ENCODE measurements at places on chromosomes 2 and 18.

DNA sequence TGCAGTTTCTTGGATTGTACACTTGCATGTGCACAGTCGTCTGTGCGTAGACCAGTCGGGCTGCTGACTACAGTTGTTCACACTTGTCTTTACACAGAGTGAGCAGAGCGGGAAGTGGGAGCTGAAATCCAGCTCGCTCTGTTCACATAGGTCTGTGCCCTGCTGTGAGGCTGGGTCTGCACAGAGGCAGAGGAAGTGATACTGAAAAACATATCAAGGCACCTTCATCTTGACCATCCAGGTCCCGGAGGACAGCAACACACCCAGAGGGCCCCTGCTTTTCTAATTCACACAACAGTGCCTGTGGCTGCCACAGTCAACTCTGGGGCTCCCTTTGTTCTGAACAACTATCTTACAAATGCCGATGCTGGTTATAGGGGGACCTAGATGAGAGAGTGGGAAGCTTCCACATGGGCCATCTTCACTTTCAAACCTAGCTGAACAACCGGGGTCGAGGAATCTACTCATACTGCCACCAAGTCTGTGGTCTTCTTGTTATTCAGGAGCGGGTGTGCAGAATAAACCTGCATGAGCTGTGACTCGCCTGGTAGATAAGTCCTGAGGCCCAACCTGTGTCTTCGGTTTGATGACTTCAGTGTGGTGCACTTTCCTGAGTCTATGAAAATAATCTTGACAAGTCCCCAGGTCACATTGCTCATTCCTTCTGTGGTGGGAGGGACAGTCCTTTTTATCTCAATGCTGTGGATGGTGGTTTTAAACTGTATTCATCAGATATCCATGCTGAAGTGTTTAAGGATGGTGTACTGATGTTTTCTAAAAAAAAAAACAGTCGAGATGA is 3.5 kb upstream of the ADNP2 start:
- no peak for DNase-seq

DNA sequence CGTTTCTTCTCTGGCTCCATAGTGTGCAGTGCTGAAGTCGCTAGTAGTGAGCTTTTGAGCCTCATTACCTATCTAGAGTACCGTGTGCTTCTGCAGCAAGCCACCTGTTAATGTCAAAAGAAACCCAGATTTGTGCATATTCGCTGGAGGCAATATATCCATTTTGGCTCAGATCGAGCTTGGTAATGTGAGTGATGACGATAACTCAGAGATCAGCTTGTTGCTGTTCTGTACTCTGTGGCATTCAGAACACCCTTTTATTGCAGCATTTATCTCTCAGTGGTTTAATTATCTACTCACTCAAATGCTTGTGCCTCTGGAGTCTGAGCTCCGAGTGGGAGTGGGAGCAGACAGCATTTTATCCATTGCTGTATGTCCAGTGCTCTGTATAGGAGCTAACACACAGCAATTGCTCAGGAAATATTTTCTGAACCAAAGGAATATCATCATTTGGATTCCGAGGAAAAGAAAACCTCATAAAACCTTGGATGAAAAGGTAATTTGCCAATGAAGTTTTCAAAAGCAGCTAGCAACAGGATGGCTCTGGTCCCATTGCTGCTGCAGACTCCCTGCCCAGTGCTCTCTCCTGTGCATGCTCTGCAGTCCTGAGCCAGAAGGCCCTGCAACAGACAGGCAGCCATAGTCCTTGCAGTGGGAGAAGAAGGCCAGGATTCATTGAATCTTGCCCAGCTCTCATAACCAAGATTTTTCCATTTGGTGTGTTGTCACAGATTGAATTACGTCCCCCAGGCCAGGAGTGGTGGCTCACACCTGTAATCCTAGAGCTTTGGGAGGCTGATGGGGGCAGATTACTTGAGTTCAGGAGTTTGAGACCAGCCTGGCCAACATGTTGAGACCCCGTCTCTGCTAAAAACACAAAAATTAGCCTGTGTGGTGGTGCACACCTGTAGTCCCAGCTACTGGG is 183.8 kb downstream of the MYCN start:
- DNase-seq, result no peak

- no peak for DNase-seq
Observed at GRCh38 chr2:175597286-175597685, 404.8 kb downstream of the LNPK start.

DNA sequence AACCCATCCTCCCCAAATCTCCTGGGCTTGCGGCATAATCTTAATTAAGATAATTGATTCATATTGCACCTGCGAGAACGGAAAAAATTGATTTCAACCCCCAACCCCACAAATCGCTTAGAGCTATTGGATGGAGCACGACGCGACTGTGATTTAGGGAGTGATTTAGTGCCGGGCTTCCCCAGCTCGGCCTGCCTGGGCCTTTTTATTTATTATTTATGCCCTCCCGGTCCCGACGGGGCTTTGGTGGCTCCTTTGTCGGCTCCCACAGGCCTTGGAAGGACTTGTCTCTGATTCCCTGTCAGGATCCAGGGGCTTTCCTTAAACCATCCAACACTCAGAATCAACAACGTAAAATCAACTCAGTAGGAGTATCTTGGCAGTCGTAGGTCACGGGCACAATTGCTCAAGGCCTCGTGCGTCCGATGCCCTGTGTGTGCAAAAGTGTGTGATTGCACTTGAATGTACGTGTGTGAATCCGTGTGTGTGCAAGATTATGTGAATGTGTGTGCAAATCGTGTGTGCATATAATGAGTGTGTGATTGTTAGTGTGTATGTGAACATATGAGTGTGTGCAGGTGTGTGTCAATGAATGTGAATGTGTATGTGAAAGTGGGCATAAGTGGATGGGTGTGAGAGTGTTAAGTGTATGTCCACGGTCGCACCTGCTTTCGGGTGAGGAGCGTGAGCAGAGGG is 4.3 kb upstream of the NEUROD1 start:
- no peak for DNase-seq

DNA sequence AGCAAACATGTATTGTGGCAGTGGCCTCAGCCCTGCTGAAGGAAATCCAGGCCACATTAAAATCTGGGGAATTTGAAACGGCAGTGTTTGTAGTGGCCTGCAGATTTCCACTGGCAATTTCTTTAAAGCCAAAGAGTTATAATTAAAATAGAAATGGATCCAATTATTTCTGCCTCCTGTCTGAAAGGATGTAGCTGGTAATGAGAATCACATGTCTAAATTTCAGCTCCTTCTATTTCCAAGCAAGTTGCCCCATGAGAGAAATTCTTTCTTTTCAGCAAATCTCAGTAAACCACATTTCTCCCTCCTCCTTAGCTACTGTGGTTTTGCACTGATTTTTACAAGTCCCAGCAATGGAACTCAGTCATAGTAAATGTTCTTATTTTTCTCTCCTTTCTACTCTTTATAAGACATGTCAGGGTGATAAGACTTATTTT is 55.4 kb upstream of the ZNF396 start:
- no peak for DNase-seq

All from activated CD4-positive, alpha-beta T cell treated with anti-CD3 and anti-CD28 coated beads, Interleukin-10, Interleukin-2, amounts not matched to agents 100 ng/mL and 50 ng/mL, durations not matched to agents 16 hours and 8 hours (primary cell).